NCI-H510A treated with DMSO at 0.1 percent for 48 hours (cell line): ENCODE measurements at places on chromosomes 6 and 20.

GRCh38 chr6:37874726-37875125 is 55.2 kb downstream of the ZFAND3 start:
- no peak for DNase-seq

DNA sequence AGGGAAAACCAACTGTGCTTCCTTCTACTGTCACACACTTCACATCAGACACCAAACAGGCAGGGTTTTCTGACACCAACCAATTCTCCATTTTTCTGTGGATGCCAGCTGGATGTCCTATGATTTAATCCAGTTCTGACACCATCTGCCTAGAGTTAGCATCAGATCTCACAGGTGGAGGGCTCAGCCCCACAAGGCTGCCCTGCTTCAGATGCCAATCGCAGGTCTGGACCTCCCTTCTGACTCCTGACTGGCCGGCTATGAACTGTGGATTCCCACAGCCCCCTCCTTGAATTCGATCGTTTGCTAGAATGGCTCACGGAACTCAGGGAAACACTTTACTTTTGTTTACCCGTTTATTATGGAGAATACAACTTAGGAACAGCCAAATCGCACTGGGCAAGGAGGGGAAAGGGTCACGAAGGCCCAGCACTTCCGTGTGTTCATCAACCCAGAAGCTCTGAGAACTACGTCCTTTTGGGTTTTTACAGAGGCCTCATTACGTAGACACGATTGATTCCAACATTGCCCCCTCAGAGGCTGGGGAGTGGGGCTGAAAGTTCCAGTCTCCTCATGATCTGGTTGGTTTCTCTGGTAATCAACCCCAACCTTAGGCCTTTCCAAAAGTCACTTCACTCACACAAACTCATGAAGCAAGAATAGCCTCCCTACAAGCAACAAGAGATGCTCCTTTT is 25.4 kb upstream of the MAS1 start:
- no peak for DNase-seq

GRCh38 chr6:40376113-40376650 is 211.0 kb downstream of the LRFN2 start:
- no peak for DNase-seq

- DNase-seq: no peak
These were observed 9.2 kb downstream of the LAMP5 start for GRCh38 chr20:9523636-9524035.

- DNase-seq: no peak
These were observed 75.7 kb downstream of the NCOA7 start for GRCh38 chr6:125866433-125866832.

DNA sequence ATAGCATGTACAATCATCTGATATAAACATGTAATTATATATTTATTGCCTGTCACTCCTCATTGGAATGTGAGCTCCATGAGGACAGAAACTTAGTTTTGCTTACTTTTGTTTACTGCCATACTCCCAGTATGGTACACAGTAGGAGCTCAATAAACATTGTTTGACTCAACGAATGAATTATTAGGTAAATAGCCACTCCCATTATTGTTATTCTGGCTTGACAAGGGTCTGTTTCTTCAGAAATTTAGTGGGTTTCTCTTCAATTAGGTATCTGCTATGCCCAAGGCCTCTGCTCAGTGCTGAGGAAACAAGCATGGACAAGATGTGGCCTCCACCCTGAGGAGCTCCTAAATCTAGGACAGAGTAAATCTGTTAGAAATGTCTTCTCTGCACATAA is 6.3 kb downstream of the BCL2L1 start:
- DNase-seq: no peak

- no peak for DNase-seq
These were observed 29.9 kb downstream of the SGK1 start for GRCh38 chr6:134287859-134288537.

DNA sequence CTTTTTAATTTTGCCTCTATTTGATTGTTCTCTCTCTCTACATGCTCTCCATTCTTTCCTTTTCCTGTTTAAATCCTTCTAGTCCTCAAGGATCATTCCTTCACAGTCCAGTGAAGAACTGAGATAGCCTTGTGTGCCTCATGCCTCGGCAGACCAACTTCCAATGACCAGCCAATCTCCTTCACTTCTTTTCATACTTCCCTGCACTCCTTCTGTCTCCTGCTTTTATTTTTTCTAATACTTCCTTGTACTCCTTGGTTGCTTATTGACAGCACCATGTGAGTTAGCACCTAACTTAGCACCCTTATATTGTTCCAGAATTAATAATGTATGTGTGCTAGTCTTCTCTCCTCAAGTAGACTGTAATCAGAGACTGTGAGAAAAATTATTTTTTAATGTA is 246.8 kb downstream of the ADGRG6 start:
- no peak for DNase-seq

DNA sequence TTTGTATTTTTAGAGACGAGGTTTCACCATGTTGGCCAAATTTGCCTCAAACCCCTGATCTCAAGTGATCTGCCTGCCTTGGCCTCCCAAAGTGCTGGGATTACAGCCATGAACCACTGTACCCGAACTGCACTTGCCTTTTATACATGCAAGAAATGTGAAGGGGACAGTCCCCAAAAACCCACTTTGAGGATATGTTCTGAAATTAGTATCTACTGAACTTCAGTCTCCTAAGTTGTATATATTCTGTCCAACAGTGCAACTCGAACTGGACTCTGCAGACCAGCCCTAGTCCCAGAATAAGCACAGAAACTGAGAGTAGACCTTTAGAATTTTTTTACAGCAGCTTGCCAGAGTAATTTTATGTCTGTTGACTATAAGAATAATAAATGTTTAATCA is 28.5 kb downstream of the BACH2 start:
- DNase-seq: no peak

- DNase-seq: peak; percentile 42
These were observed 41.4 kb downstream of the DTNBP1 start for GRCh38 chr6:15621203-15622044.

DNA sequence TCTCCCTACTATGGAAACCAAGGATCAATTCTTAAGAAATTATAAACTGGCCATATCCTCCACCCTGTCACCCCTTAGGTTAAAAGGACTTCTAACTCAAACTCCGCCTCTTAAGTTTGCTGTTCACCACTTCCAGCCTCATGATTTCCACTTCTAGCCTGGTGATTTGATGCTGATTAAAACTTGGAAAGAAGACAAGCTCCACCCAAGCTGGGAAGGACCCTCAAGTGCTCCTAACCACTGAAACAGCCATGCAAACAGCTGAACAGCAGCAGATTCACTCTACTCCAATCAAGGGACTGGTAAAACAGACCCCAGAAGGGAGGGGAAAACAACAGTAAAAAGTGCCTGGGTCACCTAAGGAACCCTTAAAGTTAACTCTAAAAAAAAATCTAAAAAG is 10.3 kb downstream of the LCA5 start:
- DNase-seq: no peak
